ENCODE measurements at places on chromosomes 11 and 22. TPM values are rescaled to one million over a fixed set of nuclear protein-coding genes. Genes with fewer than 3 reads are reported as not detected.

The GAB4 gene
- 0.11 TPM for total RNA-seq

The CYP2D6 gene
- 2.1 TPM for total RNA-seq

The GRM5 gene
- total RNA-seq: 12.6 TPM

The MYRF gene
- total RNA-seq: 2.4 TPM

The KCNJ4 gene
- total RNA-seq: 0.31 TPM

The CCDC73 gene
- total RNA-seq: 0.19 TPM

The PTPRCAP gene
- total RNA-seq: not detected

The PATE4 gene
- 0.34 TPM for total RNA-seq

The GRAP2 gene
- 1.0 TPM for total RNA-seq

The TEX54 gene
- 5.7 TPM for total RNA-seq

The SLC37A4 gene
- 17.4 TPM for total RNA-seq

The DBX1 gene
- total RNA-seq: not detected

The OR5P2 gene
- total RNA-seq: not detected

The SCGB1D2 gene
- total RNA-seq: not detected

The KRTAP5-9 gene
- total RNA-seq: not detected

The GRAMD1B gene
- total RNA-seq: 8.9 TPM

The CHCHD10 gene
- total RNA-seq: 35.7 TPM

The ME3 gene
- 11.6 TPM for total RNA-seq

The LRRC56 gene
- total RNA-seq: 2.4 TPM

The IGLL5 gene
- 0.62 TPM for total RNA-seq

The LMO2 gene
- total RNA-seq: 1.0 TPM

The TYR gene
- total RNA-seq: not detected

The C11orf87 gene
- total RNA-seq: 3.0 TPM
